Activated CD4-positive, alpha-beta memory T cell treated with anti-CD3 and anti-CD28 coated beads, Interleukin-2, amount 10 ng/mL, durations not matched to agents 7 days and 5 days (primary cell): ENCODE measurements at places on chromosomes 5 and 9. TPM values are rescaled to one million over a fixed set of nuclear protein-coding genes. Genes with fewer than 3 reads are reported as not detected.

ROR2 gene
- 2.1 TPM for total RNA-seq

TMEM252 gene
- total RNA-seq, result not detected

NINJ1 gene
- total RNA-seq, result 36.9 TPM

DEPDC1B gene
- 39.0 TPM for total RNA-seq

DMRT3 gene
- total RNA-seq, result not detected

HOMER1 gene
- total RNA-seq, result 1.9 TPM

DNA sequence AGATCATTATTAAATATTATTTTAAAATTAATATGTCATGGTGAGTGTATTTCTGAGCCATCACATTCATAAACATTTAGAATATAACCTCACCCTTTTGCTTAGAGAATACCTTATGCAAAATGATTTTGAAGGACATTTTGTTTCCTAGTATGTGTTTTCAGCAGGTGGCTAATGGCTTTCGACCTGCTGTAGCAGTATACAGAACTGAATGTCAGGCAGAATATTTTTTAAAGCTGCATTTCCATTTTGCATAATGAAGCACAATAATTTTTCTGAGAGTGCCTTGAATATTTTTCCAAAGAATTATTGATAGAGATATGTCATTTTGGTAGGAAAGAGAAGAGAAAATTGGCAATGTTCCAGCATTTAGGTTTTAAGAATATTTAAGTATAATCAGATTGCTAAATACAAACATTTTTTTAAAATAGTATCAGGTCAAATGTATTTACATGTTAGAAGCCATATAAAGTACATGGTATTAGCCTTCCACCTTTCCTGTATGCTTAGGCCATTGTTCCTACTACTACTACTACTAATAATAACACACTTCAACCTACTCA, 42.3 kb downstream of the PAM start:
- no peaks in the 10 kb centered on the region for H3K36me3 ChIP-seq
- no peak overlapping the region for H3K4me3 ChIP-seq
- no peaks in the 10 kb centered on the region for H3K27me3 ChIP-seq
- H3K27ac ChIP-seq, result no peak overlapping the region
- DNase-seq, result no peak

DNA sequence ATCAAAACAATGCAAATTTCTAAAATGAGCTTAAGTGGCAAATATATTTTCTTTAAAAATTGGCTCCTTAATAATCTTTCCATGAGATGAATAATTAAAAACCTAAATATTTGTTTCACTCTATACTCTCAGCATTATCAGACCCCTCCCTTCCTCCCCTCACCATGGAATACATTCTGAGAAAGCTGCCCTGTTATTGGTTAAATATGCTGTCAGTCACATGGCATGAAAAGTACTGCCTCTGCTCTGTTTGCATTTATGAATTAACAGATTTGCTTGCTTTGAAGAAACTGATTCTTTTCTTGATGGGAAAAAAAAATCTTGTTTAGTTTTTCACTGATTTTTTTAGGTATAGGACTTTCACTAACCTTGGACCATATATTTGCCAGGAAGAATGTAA, 17.0 kb upstream of the RPS23 start:
- no peak for DNase-seq
- peaks cover 5% of the 10 kb centered on the region for H3K4me1 ChIP-seq
- no peaks in the 10 kb centered on the region for H3K27me3 ChIP-seq

DNA sequence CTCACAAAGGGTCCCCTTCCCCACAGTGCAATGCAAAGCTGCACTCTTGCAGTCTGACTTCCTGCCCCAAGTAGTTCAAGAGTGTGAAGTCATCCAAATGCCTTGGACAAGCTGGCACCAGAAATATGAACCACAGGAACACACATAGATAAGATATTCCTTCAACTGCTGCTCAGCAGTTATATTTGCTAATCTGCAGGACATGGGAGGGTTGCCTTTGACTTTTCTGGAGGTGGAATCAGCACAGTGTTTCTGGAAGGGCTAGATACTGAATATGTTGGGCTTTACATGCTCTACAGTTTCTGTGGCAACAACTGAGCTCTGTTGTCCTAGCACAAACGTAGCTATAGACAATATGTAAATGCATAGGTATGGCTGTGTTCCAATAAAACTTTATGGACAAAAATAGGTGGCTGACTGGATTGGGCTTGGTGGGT, 96.7 kb upstream of the PCA3 start:
- H3K27ac ChIP-seq, result no peak overlapping the region
- H3K4me1 ChIP-seq, result peaks cover 12% of the 10 kb centered on the region
- H3K27me3 ChIP-seq, result peaks cover 7% of the 10 kb centered on the region
- no peak for DNase-seq
- no peak overlapping the region for H3K4me3 ChIP-seq

DNA sequence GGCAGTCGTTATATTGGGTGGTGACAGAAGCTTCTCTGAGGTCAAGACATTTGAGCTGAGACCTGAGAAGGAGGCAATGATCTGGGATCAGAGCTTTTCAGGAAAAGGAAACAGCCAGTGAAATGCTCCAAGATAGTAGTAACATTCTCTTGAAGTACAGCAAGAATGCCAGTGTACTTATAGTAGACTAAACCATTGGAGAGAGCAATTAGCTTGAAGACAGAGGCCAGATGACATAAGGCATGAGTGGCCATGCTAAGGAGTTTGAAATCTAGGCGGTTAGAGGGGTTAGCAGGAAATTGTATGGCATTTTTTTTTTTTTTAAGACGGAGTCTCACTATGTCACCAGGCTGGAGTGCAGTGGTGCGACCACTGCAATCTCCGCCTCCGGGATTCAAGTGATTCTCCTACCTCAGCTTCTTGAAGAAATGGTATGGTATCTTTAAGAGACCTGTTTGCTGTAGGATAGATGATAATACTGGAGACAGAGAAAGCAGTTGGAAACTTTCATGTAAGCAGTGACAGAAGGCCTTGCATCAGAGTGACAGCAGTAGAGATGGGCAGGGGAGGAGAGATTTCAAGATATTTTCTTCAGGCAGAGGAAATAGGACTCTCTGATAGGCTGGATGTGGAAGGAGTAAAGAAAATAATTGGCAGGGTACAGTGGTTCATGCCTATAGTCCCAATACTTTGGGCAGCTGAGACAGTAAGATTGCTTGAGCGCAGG, 482.2 kb upstream of the PAPPA start:
- H3K27me3 ChIP-seq, result no peaks in the 10 kb centered on the region
- H3K4me1 ChIP-seq, result no peaks in the 10 kb centered on the region
- H3K27ac ChIP-seq, result no peak overlapping the region
- H3K36me3 ChIP-seq, result no peaks in the 10 kb centered on the region
- DNase-seq, result no peak

GRCh38 chr9:128412120-128412790, 8.4 kb upstream of the CERCAM start:
- no peaks in the 10 kb centered on the region for H3K36me3 ChIP-seq
- H3K27ac ChIP-seq, result no peak overlapping the region
- DNase-seq, result peak; percentile 66
- H3K4me3 ChIP-seq, result no peak overlapping the region
- H3K27me3 ChIP-seq, result peaks cover 47% of the 10 kb centered on the region

GRCh38 chr5:94968507-94969095, 316.3 kb downstream of the MCTP1 start:
- H3K27ac ChIP-seq, result no peak overlapping the region
- peaks cover 10% of the 10 kb centered on the region for H3K27me3 ChIP-seq
- H3K4me1 ChIP-seq, result no peaks in the 10 kb centered on the region
- H3K4me3 ChIP-seq, result no peak overlapping the region
- H3K36me3 ChIP-seq, result no peaks in the 10 kb centered on the region

GRCh38 chr5:120254385-120254784, 209.7 kb upstream of the PRR16 start:
- H3K4me3 ChIP-seq, result no peak overlapping the region
- DNase-seq, result no peak
- no peak overlapping the region for H3K27ac ChIP-seq
- no peaks in the 10 kb centered on the region for H3K27me3 ChIP-seq
- no peaks in the 10 kb centered on the region for H3K4me1 ChIP-seq

DNA sequence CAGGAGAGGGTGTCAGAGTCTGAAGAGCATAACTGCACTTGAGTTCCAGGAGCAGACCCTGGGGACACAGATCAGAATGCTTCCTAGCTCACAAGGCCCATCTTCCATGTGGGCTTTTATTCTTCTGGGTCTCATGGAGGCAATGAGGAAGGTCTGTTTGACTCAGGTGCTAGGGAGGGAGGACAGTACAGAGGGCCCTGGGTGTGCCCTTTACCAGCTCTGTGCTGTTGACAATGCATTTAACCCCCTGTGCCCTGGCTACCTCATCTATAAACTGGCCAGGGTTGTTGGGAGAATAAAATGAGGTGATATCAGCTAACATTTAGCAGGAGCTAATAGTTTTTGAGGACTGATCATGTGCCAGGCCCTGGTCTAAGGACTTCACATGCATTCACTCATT, 318.0 kb downstream of the DMAC1 start:
- no peaks in the 10 kb centered on the region for H3K36me3 ChIP-seq
- DNase-seq, result no peak
- H3K4me3 ChIP-seq, result no peak overlapping the region
- no peaks in the 10 kb centered on the region for H3K4me1 ChIP-seq
- peaks cover 5% of the 10 kb centered on the region for H3K27me3 ChIP-seq

DNA sequence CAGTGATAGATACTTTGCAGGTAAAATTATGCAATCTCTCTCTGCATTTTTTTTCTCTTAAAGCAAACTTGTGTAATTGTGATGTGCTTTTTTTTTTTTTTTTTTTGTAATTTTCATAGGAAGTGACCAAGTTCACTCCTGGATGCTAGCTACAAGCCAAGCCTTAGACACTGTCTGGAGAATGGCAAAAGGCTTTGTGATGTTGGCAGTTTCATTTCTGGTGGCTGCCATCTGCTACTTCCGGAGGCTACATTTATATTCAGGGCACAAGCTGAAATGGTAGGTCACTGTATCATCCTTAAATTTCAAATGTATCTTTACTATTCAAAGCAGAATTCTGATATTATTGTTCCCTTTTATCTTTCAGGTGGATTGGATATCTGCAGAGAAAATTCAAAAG, 19.3 kb downstream of the OTULINL start:
- no peak overlapping the region for H3K4me3 ChIP-seq
- no peaks in the 10 kb centered on the region for H3K27me3 ChIP-seq

GRCh38 chr9:123129423-123129822, 96.0 kb downstream of the GPR21 start:
- H3K4me1 ChIP-seq, result no peaks in the 10 kb centered on the region
- H3K36me3 ChIP-seq, result peaks cover 7% of the 10 kb centered on the region
- no peak overlapping the region for H3K4me3 ChIP-seq
- H3K27ac ChIP-seq, result no peak overlapping the region
- DNase-seq, result no peak
- H3K27me3 ChIP-seq, result no peaks in the 10 kb centered on the region

- no peak overlapping the region for H3K4me3 ChIP-seq
- H3K27ac ChIP-seq, result no peak overlapping the region
- no peaks in the 10 kb centered on the region for H3K36me3 ChIP-seq
- no peak for DNase-seq
- no peaks in the 10 kb centered on the region for H3K27me3 ChIP-seq
- peaks cover 3% of the 10 kb centered on the region for H3K4me1 ChIP-seq
Measured at GRCh38 chr5:54234304-54234933, 76.0 kb downstream of the ARL15 start.

DNA sequence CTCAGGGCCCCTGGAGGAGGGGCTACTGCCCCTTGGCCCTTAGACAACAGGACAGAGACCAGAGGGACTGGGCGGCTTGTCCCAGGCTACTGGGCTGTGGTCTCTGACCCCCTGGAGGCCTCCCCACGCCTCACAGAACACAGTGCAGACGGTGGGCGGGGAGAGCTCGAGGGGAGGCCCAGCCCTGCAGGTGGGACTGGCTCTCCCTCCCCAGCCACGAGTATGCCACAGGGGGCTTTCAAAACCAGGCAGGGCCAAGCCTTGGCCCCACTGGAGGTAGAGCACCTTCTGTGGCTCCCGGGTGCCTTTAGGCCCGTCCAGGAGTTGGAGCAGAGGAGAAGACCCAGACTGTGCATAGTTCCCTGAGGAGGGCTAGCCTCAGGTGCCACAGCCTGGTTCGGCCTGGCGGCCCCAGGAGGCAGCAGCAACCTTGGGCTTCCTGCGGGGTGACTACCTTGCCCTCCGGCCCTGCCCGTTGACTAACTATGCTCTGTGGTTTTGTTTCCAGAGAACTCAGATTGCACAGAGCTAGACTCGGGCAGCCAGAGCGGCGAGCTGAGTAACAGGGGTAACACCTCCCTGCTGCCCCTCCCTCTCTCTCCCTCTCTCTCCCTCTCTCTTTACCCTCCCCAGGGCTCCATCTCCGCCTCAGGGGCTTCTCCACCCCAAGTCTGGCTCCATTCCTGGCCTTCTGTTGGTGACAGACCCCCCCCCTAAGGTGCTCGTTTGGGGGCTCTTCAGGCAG, 15.5 kb downstream of the CARD19 start:
- peaks cover 42% of the 10 kb centered on the region for H3K36me3 ChIP-seq
- DNase-seq, result no peak
- no peaks in the 10 kb centered on the region for H3K27me3 ChIP-seq
- H3K4me1 ChIP-seq, result peaks cover 44% of the 10 kb centered on the region
- no peak overlapping the region for H3K4me3 ChIP-seq
